ENCODE measurements at places on chromosomes 16 and 17. TPM values are rescaled to one million over a fixed set of nuclear protein-coding genes. Genes with fewer than 3 reads are reported as not detected.

- DNase-seq, result no peak
Measured at GRCh38 chr16:66361604-66362135, 4.8 kb upstream of the CDH5 start.

GRCh38 chr16:49890876-49891275 lies 35.0 kb upstream of the ZNF423 start:
- no peak for DNase-seq

Gene DNAH9
- total RNA-seq, result 0.07 TPM

DNA sequence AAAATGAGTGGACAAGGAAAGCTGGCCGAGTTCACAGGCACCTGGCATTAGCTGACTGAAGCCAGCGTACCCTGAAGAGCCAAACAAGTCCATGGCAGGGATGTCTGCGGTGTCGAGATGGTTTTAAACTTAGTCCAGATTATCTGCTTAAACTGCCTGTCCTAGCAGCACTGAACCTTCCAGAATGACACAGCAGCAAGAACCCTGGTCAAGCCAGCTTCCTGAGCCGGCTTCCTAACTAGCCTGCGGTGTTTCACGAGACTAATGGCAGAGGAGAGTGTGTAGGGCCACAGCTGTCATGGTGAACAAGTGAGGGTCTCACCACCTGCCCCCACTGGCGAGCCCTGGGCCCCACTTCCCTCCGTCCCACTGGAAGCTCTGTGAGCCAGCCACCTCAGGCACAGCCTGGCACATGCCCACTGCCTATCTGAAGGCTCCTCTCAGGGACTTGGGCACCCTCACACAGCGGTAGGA lies 28.8 kb upstream of the MTSS2 start:
- no peak for DNase-seq

- no peak for DNase-seq
Measured at GRCh38 chr17:7072406-7072805, 7.6 kb downstream of the CLEC10A start.

Measured in HT1080 (cell line).